Type B pancreatic cell (in vitro differentiated cells): ENCODE measurements at places on chromosomes 6 and 20. TPM values are rescaled to one million over a fixed set of nuclear protein-coding genes. Genes with fewer than 3 reads are reported as not detected.

- peak; percentile 88 for DNase-seq
These were observed 40.4 kb upstream of the HMGA1 start for GRCh38 chr6:34196116-34196832.

The SLC22A2 gene
- total RNA-seq, result not detected in 2 replicates

DNA sequence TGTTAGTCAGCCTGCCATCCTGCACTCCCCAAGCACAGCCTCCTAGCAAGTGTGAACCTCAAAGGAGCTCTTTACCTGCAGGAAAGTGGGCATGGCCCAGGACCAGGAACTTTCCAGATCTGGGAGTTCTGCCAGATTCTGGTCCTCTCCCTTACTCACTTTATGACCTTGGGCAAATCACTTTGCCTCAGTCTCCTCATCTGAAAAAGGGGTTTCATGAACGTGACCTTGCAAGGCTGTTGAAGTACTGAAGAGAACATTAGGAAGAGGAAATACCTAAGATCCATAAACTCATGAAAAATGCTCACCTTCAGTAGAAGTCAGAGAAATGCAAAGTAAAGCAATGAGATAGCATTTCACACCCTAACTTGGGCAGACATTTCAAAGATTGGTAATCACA is 26.8 kb upstream of the DSN1 start:
- DNase-seq, result no peak

The CDH22 gene
- total RNA-seq, result 1.3 and 1.8 TPM in 2 replicates

DNA sequence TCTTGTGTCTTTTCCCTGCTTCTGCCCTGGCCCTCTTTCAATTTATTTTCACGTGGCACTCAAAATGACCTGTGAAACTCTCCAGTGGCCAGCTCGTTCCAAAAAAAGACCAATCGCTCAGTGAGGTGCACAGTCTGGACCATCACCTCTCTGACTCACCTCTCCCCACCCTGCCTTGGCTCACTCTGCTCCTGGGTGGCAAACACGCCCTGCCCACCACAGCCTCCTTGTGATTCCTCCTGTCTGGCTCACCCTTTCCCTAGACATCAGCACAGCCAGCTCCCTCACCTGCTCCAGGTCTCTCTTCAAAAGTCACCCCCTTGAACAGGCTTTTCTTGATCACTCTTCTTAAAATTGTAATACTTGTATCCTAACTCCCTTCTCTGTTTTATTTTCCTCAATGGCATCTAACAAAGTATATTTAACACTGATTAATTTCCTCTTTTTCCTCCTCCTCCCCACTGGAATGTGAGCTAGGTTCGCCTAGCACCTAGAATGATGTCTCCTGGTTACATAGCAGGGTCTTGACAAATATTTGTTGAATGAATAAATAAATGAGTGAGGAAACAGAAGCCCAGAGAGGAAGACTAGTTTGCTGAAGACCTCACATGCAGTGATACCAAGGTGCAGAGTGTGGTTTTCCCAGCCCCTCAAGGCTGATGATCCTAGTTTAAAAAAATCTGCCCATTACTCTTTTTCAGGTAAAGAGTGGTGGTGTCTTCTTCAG is 109.0 kb downstream of the GJA10 start:
- no peak for DNase-seq

- DNase-seq, result no peak
These were observed 138.9 kb downstream of the TMEM242 start for GRCh38 chr6:157184202-157185015.

DNA sequence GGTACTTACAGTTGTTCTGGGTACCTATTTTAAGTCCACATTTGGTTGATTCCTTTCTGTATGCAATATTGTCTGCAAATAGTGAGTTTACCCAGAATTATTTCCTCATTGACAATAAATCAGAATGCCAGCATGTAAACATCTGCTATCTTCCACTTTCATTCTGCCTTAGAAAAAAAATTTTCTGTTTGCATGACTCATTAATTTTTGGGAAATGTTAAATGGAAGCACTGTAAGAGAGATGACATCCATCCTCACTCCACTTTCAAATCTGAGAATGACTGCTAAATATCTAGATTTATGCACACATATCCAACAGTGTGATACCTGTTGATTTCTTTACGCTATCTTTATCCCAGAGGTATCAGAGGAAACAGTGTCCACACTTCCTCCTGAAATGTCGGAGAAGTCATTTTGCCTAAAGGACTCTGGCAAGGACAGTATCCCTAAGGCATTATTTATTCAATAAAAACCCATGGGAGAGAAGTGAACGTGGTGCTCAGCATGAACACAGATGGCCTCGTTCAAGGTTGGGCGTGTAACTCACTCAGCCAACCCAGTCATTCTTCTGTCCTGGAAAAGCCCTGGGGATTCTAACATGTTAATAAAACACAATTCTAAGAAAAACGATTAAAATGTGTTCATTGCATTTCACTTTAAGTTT is 780.9 kb downstream of the QKI start:
- DNase-seq, result no peak

- no peak for DNase-seq
These were observed 352.4 kb downstream of the UTRN start for GRCh38 chr6:144637541-144637940.

DNA sequence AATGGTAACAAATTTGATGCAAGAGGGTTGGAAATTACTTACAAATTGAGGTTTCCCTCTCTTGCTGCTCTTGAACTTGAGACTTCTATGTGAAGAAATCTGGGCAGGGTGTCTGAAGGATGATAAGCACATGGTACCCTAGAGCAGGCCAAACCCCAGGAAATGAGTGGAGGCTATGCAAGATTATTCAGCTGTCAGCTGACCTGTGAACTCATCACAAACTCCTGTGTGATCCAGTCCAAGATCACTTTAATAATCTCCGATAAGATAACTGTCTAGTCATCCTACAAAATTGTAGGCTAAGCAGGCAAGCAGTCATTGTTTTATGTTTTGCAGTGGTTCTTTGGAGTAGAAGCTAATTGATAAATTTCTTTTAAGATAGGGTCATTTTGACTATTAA is 213.1 kb downstream of the BTBD3 start:
- DNase-seq, result no peak

The LY6G6D gene
- 1.5 TPM in 1 of 2 replicates, not detected in the other for total RNA-seq

DNA sequence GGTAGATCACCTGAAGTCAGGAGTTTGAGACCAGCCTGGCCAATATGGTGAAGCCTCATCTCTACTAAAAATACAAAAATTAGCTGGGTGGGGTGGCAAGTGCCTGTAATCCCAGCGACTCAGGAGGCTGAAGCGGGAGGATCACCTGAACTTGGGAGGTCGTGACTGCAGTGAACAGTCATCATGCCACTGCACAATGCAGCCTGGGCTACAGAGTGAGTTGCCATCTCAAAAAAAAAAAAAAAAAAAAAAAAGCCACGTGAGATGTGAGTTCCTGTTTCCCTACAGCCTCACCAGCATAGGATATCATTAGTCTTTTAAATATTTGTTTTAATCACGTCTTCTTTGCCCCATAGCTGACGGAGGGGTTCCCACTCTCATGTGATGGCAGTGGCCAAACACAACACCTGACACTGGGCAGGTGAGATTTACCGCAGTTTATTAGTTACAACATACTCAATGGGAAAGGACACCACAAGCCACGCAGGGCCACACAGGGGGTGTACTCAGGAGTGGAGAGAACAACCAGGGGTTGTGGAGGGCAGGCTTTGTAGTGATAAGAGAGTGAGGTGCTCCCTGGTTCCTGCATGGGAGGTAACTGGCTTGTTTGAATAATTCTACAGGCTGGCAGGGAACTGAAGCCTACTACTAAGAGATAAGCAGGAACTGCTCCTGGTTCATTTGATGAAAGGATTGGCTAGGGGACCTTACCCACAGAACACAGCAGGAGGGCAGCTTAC is 4.6 kb upstream of the LZTS3 start:
- DNase-seq, result no peak

GRCh38 chr6:109306733-109307132 is 75.5 kb downstream of the CD164 start:
- DNase-seq, result no peak

DNA sequence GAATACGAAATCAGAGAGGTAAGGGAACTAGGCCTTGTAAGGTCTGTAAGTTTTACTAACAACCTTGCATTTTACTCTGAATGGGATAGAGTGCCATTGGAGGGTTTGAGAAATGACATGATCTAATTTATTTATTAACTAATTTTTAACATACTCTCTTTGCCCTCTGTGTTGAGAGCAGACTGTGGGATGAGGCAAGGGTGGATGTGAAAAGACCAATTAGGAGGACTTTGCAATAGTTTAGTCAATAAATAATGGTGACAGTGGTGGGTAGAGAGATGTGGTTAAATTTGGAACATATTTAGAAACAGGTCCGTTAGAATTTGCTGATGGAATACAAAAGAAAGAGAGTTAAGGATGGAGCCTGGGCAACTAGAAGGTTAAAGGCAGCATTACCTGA is 60.0 kb downstream of the MKKS start:
- no peak for DNase-seq

The XRN2 gene
- 55.9 and 76.6 TPM in 2 replicates for total RNA-seq

The PHACTR1 gene
- total RNA-seq, result 6.6 and 12.3 TPM in 2 replicates

- DNase-seq, result no peak
These were observed 189.1 kb downstream of the TBX18 start for GRCh38 chr6:84575264-84575663.

The RSPO3 gene
- 5.4 and 32.3 TPM in 2 replicates for total RNA-seq

The SLC32A1 gene
- not detected in 2 replicates for total RNA-seq
